H1 (cell line): ENCODE measurements at places on chromosomes 2 and 18.

GRCh38 chr2:72148003-72148836 is 558 bp upstream of the CYP26B1 start:
- H3K4me1 ChIP-seq: peaks cover 7% of the 10 kb centered on the region
- H3K27me3 ChIP-seq: peaks cover 64% of the 10 kb centered on the region
- peak overlapping the region; percentile 54 for H3K4me3 ChIP-seq
- H3K27ac ChIP-seq: no peak overlapping the region

GRCh38 chr2:218386505-218387368 is 4.7 kb downstream of the SLC11A1 start:
- peaks cover 4% of the 10 kb centered on the region for H3K4me1 ChIP-seq
- no peaks in the 10 kb centered on the region for H3K27me3 ChIP-seq
- H3K4me3 ChIP-seq: peak overlapping the region; percentile 76; the same call in 1 of the 2 replicates
- DNase-seq: no peak

DNA sequence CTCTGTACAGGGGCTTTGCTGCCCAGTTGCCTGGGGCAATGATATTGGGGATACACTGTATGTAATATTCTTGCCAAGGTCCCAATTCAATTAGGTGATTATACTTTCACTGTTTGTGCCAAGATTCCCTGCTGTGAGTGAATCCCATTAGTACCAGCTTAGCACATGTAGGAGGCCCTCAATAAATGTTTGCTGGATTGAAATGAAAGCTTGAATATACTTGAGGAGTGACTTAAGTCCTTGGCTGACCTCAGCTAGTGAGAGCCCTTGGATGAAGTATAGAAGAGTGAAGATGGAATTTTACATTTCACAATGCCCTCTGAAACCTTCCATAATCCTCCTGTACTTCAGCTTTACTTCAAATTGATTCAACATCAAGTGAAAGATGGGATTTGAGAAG is 102.9 kb downstream of the GATA6 start:
- no peak overlapping the region for H3K27ac ChIP-seq
- no peaks in the 10 kb centered on the region for H3K36me3 ChIP-seq
- H3K4me3 ChIP-seq: no peak overlapping the region
- H3K4me1 ChIP-seq: no peaks in the 10 kb centered on the region

DNA sequence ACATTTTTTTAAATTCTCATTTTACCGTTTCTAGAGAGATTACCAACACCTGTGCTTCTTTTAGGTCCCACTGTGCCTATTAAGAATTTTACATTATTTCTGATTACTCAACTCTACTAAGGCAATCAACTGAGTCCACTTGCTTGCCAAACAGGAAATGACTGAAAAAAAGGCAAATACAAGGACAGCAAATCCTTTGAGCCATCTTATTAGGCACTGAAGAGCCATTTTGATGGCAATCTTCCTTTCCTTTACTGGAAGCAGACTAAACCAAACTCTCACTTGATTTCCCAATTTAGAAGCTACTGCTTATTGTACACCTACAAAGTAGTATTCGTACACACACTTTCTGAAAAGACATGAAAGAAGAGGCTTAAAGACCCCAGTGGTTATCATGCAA is 121.4 kb upstream of the COL3A1 start:
- H3K27ac ChIP-seq: no peak overlapping the region
- no peak overlapping the region for H3K4me3 ChIP-seq
- H3K4me1 ChIP-seq: no peaks in the 10 kb centered on the region
- no peaks in the 10 kb centered on the region for H3K36me3 ChIP-seq
- DNase-seq: no peak

GRCh38 chr2:192885569-192886160 is 690.9 kb upstream of the TMEFF2 start:
- no peaks in the 10 kb centered on the region for H3K4me1 ChIP-seq
- no peaks in the 10 kb centered on the region; the same call in 1 of the 2 replicates for H3K27me3 ChIP-seq
- H3K36me3 ChIP-seq: no peaks in the 10 kb centered on the region
- no peak overlapping the region for H3K27ac ChIP-seq
- DNase-seq: no peak
